ENCODE measurements at places on chromosomes 2 and 18.

- DNase-seq: no peak
These were observed 148.4 kb upstream of the RAB6C start for GRCh38 chr2:129831018-129831417.

DNA sequence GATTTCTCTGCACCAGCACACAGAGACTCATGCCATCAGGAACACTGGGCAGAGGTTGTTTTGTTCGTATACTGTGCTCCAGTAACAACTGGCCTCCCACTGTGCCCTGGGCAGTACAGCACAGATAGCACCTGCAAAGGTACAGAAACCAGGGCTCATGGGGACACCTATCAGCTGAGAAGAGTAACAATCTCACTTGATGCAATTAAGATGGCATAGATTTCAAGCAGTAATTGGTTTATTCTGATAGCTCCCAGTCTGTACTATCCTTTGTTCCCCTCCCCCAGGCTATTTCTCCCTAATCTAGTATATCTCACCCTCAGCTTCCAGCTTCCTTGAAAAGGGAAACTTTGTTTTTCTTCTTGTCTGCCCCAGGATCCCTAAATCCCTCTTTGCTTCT, 343.9 kb upstream of the MMADHC start:
- DNase-seq: no peak

GRCh38 chr2:66488946-66489345, 54.0 kb downstream of the MEIS1 start:
- DNase-seq: no peak

GRCh38 chr2:15205562-15205961, 355.6 kb downstream of the NBAS start:
- DNase-seq: no peak

GRCh38 chr2:129502781-129503180, 476.7 kb upstream of the RAB6C start:
- DNase-seq: no peak

GRCh38 chr2:69041214-69041613, 28.2 kb downstream of the ANTXR1 start:
- no peak for DNase-seq

GRCh38 chr2:173221937-173222594, 132.6 kb upstream of the CDCA7 start:
- no peak for DNase-seq

DNA sequence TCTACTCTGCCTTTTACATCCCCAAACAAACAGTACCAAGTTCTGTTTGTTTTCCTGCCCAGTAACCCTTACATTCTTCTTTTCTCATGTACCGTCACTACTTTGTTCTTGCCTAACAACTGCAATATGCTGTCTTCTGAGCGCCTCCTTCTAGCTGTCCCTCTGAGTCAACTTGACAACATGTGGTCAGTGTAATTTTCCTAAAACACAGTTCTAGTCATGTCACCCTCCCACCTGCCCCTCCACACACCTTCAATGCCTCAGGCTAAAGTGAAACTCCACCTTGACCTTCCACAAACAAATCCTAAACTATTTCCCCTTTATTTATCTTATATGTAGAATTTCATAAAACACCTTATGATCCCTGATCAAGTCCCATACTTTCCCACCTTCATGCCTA, 124.6 kb upstream of the CD302 start:
- DNase-seq: no peak

GRCh38 chr18:33720133-33720532, 142.1 kb downstream of the ASXL3 start:
- no peak for DNase-seq

DNA sequence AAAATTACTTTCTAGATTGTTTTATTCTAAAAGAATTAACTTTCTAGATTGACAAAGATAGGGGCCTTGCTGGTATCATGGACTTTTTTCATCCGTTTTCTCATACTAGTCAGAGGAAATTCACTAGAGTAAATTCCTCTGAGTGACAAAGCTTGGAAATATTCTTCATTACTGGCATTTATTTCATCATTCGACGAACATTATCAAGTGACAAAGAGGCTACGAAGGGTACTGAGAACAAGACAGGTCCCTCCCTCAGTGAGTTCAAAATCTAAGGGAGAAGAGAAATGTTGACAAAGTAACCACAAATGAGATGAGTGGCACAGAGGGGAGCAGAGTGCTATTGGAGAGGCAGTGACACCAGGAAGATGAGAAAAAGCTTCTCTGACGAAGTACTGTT, 4.3 kb downstream of the EPG5 start:
- no peak for DNase-seq

GRCh38 chr2:138516030-138516704, 14.6 kb downstream of the SPOPL start:
- no peak for DNase-seq

GRCh38 chr2:27958711-27959378, 68.3 kb downstream of the BABAM2 start:
- no peak for DNase-seq

DNA sequence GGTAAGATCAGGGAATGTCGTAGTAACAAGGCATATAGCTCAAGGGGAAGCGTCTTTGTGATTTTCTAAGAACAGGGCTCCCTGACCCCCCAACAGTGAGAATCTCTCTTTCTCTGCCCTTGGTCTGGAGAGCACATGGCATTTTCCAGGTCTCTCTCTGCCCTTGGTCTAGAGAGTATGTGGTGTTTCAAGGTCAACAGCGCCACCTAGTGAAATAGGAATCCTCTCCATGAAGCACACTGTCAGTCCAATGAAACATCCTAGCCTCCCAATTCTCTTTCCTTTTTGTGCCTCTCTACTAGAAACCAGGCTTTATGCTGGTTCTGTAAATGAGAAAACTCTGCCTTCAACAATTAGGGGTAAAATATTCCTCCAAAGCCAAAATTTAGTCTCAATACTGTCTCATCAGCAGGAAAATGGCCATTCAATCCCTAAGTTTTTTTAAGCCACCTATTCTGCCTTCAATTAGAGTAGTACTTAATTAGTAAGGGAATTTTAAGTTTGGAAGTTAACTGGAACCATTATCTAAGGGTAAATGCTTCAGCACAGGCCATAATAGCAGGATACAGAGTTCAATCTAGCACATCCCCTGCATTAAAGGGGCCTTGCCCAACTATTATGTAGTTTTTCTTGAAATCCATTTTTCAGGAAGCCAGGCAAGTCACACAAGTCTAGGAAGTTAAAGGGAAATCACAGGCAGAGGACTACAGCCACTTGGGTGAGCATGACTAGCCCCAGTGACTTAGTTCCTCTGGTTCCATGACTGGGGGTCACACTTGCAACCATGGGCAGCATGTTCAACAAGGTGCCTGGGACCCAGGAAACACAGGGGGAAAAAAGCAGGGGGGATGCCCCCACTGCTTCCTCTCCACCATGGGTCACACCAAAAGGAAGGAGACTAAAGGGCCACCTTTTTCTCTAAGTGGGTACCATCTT, 12.4 kb downstream of the DYM start:
- DNase-seq: peak; percentile 45

- DNase-seq: no peak
These were observed 30.0 kb upstream of the SLC3A1 start for GRCh38 chr2:44245083-44245861.

- no peak for DNase-seq
These were observed 39.0 kb upstream of the SNED1 start for GRCh38 chr2:240959214-240959940.

DNA sequence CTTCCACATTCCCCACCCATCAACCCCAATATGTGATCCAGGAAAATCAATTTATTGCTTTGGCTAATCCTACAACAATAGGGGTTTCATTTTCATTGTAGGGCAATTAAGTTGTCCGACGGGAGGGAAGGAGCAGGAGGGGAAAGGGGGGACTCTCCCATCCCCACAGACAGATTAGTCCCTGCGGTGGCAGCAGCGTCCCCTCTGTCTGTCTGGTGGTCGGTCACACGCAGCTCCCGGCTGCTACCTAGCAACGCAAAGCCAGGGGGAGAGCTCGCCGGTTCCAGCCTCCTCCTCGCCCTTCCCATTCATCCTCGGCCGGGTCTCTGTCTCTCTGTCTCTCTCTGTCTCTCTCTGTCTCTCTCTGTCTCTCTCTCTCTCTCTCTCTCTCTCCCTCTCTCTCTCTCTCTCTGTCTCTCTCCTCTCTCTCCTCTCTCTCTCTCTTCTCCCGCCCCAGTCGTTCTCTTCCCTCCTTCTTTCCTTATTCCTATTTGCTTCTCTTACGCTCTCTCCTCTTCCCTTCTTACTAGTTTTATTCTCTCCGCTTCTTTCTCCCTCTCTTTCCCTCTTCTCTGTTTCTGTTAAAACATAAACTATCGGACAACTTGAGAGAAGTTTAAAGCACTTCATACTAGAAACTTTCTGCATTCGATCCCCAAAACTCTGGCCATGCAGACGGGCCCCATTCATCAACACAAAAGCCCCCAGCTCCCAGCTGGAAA, 1.2 kb downstream of the LRP2 start:
- DNase-seq: no peak

DNA sequence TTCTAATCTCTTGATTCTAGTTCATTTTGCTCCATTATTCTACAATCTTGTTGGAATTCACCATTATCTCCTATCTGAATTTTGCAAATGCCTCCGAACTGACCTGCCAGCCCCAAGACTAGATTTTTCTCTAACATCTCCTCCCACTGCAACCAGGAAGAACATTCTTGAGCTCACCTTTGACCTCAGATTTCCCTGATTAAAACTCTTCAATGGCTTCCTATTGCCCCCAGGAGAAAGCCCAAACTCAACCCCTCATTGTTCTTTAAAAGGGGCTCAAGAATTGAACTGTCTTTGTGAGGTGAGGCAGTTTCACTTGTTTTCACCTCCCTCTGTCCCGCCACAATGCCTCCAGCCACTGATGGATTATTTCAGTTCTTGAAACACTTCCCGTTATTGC, 784.6 kb upstream of the ZEB2 start:
- DNase-seq: no peak

- DNase-seq: no peak
These were observed 52.9 kb downstream of the CRACDL start for GRCh38 chr2:98882971-98883779.

- DNase-seq: no peak
These were observed 111.9 kb upstream of the COL5A2 start for GRCh38 chr2:189291460-189291859.

- no peak for DNase-seq
These were observed 103.3 kb downstream of the RNF144A start for GRCh38 chr2:7020468-7020867.

GRCh38 chr2:113851640-113852039, 38.2 kb upstream of the ACTR3 start:
- no peak for DNase-seq

DNA sequence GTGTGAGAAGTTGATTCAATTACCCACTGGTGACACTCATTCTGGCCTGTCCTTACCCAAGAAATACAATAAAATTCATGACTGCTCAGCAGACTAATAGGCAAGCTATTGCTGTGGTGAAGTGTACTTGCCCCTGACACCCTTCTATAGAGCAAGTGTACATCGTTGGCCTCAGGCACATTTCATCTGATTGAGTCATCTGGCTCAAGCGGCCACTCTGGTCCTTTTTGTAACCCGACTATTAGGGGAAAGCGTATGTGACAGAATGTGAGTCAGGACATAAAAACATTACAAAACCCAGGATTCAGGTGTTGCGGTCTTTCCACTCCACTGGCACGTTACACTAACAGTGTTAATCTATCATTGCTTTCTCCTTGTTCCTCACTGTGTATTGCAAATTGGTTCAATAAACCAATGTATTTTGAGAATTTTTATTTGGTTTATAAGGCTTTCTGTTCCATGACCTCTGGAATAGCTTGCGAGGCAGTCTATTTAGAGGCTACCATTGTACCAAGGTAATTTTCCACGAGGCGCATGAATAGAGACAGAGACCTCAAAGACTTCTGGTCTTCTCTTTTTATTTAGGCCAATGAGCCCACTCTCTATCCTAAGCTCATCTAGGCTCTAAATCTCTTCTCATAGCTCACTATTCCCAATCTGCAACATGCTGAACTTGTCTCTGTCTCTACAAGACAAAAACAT, 10.2 kb upstream of the TTC32 start:
- DNase-seq: no peak

DNA sequence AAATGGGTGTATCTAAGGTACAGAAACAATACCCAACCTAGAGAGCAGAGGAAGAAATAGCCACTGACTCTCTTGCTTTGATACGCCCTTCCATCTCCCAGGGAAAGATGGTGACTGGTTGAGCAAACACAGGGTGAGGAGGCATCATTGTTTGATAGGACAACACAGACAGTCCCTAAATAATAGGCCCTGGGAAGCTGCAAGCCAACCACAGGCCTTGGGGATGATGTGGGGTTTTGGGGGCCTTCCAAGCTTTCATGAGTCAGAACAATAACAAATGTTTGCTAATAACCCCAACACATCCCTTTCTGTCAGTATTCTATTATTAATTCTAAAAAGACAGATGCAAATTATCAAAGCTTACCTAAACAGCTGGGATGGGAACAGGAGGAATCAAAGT, 9.8 kb downstream of the LGALSL start:
- no peak for DNase-seq

DNA sequence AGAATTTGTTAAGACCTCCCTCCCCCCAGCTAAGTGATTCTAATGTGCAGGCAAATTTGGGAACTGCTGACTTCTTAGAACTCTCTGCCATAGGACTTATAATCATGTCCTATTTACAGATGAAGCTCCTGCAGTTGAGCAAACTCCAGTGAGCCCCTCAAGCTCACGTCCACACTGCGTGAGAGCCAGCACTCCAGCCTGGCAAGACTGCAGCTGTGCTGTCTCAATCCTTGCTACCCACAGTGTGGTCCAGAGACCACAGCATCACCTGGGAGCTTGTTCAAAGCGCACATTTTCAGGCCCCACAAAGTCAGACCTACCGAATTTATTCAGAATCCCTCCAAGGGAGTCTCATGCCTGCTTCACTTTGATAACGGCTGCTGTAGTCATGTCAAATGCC, 243.2 kb upstream of the RAB12 start:
- no peak for DNase-seq

DNA sequence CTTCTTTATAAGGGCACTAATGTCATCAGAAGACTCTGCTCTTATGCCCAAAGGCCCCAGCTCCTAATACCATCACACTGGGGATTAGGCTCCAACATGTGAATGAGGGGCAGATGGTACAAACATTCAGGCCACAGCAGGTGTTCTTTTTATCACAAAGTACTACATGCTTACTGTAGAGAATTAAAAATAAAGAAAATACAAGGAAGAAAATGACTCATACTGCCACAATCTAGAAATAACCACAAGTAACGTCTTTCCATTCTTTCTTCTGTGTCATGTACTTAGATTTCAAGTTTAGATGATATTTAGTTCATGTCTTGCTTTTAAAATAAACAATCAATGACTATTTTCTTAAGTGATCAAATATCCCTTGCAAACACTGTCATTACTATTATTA, 100.3 kb upstream of the NEDD4L start:
- DNase-seq: no peak

- no peak for DNase-seq
These were observed 1.8 kb downstream of the TRABD2A start for GRCh38 chr2:84878896-84879583.

Data from effector CD4-positive, alpha-beta T cell (primary cell).